ENCODE measurements at places on chromosomes 4 and X. TPM values are rescaled to one million over a fixed set of nuclear protein-coding genes. Genes with fewer than 3 reads are reported as not detected.
A peak's percentile ranks its signal among the peaks of the same experiment; 100 is the strongest.

DNA sequence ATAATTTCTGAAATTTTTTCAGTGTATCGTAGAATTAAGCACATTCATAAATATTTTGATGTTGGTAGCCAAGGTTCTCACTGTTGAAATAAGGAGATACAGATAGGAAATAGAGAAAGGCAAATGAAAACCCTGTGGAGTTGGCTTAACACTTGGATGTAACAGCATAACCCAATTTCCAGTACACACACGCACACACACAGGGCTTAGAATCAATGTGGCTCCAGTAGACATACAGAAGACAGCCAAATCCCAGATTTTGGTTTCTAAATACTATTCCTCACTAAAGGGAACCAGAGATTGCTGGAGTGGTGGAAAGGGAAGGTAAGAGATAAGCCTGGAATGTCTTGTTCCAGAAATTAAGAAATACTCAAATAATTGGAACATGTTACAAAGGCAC lies 54.4 kb downstream of the SMAD1 start:
- DNase-seq = no peak

GRCh38 chrX:87391742-87392141 lies 125.9 kb upstream of the KLHL4 start:
- DNase-seq = no peak

- no peak for DNase-seq
Observed at GRCh38 chr4:175282407-175282806, 364.2 kb downstream of the ADAM29 start.

- DNase-seq = peak; percentile 12
Observed at GRCh38 chr4:178340468-178340867, 898.2 kb upstream of the AGA start.

DNA sequence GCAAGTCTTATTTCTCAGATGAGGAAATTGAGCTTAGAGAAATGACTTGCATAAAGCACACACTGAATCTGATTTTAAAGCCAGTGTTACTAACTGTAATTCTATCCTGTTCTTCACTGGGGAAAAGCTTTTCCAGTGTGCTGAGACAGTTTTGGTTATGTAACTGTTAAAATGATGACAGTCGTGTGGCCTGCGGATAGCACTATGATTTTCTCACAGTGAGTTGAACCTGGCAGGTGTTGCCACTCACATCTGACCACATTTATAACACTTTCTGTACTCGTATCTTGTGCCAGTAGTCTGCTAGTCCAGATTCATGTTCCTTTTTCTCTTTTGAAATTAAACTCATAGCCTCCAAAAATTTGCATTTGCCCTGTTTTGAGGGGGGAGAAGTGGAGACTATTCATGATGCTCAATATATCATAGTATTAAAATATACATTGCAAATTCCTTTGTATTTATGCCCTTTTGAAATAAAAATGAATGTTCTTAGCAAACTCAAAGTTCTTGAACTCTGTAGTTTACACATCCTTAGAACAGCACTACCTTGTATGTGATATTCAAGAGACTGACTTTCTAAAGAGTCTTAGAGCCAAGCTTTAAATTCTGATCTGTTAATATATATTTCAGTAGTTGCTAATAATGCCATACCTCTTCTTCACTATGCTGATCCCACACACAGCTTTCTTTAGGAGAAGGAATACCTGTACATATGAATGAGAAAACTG lies 132.3 kb downstream of the PDLIM5 start:
- DNase-seq = no peak

Gene TLL1
- polyA plus RNA-seq = 0.56 TPM

Gene TMEM271
- 0.11 TPM for polyA plus RNA-seq

Gene POU3F4
- polyA plus RNA-seq = 1.5 TPM
